ENCODE measurements at places on chromosomes 1 and 21. TPM values are rescaled to one million over a fixed set of nuclear protein-coding genes. Genes with fewer than 3 reads are reported as not detected.

Gene SYPL2
- polyA plus RNA-seq: not detected

Gene CLCA1
- polyA plus RNA-seq: not detected

Gene MAP1LC3C
- polyA plus RNA-seq: not detected

Gene LPGAT1
- 43.4 TPM for polyA plus RNA-seq

Gene CELA3A
- polyA plus RNA-seq: not detected

Gene FLG2
- polyA plus RNA-seq: not detected

Gene ILDR2
- not detected for polyA plus RNA-seq

Gene GBP6
- polyA plus RNA-seq: not detected

DNA sequence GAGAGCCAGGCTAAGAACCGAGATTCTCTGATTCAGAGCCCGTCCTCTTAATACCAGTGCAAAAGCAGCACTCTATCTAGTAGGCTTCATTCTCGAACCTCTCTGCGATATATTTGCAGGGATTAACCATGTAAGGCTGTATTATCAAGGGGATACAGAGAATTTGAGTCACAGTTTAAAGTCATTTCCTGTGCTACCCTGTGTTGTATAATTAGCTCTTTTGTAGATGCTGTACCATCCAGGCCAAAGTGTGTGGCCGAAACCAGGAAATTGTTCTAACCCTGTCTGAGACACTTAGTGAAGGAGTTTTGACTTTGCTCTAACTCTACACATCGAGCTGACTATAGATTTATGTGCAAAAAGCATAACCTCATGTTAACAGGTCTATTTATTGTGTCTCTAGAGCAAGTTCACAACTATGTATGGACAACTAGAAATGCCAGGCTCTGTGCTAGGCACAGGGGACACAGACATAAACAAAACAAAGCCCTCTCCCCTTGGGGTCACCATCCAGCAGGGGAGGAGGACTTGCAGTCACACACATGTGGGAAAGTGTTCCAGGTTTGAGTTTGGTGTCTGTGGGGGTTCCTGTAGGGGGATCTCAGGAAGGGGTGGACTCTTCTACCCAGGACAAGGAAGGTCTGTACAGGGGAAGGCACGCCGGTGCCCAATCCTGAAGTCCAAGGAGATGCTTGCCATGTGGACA is 182.2 kb downstream of the DHRS3 start:
- peak; percentile 7 for DNase-seq

DNA sequence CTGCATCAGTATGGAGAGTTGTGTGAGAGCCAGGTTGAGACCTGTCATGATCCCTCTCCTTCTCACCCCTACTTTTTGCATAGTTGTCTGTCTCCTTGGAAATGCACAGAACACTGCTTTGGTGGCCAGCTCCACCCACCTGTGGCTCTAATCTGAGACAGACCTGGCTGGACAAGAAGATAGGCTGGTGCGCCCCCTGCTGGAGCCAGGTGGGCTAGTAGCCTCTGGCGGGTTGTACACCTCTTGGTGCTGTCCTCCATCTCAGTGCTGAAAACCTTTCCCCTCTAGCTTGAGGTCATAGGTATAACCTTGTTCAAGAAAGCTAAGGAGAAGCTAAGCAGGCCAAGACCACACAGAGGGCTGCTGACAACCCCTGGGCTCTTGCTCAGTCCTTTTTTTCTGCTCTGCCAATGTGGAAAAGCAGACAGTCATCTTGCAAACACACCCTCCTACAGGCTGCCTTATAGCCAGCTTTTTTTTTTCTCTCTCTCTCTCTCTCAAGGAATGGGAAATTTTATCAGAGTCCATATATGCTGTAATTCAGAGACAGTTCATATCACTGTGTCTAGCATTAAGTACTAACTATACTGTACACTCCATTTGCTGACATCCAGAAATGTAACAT is 58.8 kb upstream of the SPATA6 start:
- no peak for DNase-seq

DNA sequence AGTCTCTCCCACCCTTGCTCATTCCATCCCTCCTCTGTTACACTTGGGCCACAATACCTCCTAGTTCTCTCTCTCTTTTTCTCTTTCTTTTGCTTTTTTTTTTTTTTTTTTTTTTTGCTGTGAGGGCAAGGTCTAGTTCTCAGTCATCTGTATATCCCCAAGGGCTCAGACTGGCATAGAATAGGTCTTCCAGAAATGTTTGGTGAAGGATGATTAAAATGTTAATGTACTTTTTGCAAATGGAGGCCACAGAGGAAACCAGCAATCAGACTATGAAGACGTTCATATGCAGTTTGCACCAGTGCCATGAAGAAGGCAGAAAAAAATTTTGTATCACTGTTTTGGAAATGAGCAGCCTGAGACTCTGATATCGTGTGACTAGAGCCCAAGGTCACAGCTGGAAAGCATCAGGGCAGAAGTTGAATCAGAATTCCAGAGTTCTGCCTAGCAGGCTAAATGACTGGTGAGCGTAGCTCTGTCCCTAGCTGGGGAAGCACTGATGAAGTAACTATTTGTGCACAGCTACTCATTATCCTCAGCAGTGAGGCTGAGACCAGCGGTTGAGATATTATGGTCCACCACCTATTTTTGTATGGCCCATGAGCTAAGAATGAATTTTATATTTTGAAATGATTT is 186.5 kb downstream of the TGFBR3 start:
- no peak for DNase-seq

GRCh38 chr1:116983678-116984077 is 17.9 kb upstream of the CD101 start:
- no peak for DNase-seq

- no peak for DNase-seq
Measured at GRCh38 chr1:65670518-65670917, 122.2 kb upstream of the PDE4B start.

DNA sequence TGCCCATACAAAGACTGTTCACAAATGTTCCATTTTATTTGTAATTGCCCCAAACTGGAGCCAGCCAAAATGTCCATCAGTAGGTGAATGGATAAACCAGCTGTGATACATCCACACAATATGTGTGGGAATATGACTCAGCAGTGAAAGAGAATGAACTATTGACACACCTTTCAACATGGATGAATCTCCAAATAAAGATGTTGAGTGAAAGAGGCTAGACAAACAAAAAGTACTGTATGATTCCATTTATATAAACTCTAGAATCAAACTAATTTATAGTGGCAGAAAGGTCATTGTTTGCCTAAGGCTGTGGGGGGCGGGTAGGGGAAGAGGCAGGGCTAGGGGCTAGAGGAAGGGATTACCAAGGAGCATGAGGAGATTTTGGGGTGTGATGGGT is 4.5 kb downstream of the DHCR24 start:
- DNase-seq: no peak

DNA sequence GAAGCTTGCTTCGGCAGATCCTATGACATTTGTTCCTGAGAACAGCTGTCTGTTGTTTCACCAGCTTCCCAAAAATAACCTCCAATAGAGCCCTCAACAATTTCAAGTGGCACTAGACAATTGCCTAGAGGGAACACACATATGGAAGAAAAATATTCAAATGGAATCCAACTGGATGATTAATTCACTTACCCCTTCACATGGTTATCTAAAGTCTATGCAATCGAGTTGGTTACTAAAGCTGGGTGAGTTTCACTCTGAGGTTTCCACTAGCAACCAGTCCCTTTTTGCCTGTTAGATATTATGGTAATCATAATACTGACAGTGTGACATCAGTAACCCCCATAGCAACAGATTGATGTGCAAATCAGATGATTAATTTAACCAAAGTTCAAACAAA is at the start of gene LEMD1:
LEMD1 (minus strand) TSS at position 259 of the 400 bp plus-strand sequence. CDS start 1,520 bp downstream, outside the sequence.
- DNase-seq: no peak

- DNase-seq: no peak
Measured at GRCh38 chr1:150065184-150065871, 2.2 kb upstream of the VPS45 start.

- no peak for DNase-seq
Measured at GRCh38 chr1:62423580-62424242, 13.1 kb upstream of the USP1 start.

- no peak for DNase-seq
Measured at GRCh38 chr1:3027611-3028371, 6.5 kb downstream of the ACTRT2 start.

DNA sequence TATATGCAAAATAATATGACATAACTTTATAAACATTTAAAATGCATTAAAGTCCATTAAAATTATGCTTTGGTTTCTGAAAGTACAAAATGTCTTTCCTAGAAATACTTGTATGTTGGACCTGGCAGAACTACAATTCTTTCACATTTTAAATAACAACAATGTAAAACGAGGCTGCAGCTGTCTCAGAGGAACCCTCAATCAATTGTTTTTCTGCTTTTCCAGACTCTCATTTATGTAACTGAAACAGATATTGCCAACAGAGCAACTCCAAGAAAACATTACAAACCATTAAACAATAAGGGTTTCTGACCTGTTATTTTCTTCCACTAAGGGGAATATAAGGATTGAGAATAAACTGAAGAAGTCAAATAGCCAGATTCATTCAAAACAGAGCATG is 1193.4 kb downstream of the NCAM2 start:
- DNase-seq: no peak

- DNase-seq: no peak
Measured at GRCh38 chr1:226118357-226118756, 55.8 kb downstream of the H3-3A start.

DNA sequence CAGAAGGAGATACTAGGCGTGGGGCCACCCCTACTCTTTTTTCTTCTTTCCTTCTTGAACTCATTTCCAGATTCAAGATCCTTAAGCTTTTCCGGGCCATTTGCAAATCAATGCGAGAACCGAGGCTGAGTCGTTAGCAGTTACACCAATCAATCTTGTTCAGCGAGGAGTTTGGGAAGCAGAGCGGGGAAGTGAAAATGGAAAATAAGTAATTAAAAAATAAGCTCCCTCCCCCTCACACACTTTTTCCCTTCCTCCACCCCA is 1.7 kb upstream of the NEGR1 start:
- DNase-seq: no peak

- peak; percentile 55 for DNase-seq
Measured at GRCh38 chr1:20100632-20101355, 18.5 kb downstream of the PLA2G2D start.

DNA sequence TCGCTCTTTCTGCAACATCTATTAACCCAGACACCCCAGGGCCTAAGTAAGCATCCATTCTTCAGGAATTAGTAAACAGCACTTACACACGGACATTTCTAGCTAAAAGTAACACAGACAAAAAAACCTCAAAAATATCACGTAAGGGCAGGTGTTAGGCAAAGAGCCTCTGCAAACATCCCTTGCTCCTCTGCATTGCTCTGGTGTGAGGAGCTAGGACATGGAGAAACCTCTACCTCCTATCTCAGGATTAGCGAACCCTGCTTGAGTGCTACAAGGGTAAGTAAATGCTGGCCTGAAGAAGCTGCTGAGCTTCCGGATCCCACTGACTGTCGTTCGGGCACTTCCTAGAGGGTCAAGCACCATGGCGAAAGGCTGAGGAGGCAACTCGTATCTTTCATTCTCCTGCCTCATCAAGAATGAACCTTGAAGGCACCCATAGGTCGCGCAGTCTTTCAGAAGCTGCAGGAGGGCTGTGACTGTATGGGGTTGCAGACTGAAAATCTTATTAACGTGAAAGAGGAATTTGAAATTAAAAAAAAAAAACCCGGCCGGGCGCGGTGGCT is 2.1 kb downstream of the PTGER3 start:
- no peak for DNase-seq

- DNase-seq: no peak
Measured at GRCh38 chr21:38139380-38140168, 117.2 kb upstream of the KCNJ15 start.

DNA sequence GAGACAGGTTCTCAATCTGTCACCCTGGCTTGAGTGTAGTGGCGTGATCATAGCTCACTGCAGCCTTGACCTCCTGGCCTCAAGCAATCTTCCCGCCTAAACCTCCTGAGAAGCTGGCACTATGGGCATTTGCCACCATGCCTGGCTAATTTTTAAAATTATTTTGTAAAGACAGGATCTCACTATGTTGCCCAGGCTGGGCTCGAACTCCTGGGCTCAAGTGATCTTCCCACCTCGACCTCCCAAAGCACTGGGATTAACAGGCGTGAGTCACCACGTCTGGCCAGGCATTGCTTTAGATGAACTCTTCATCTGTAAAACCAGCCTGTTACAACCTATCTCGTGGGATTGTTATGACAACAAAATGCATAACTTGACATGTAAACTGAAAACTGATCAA is 2.4 kb downstream of the COA6 start:
- DNase-seq: no peak

GRCh38 chr1:178684542-178685000 is 40.5 kb upstream of the RALGPS2 start:
- no peak for DNase-seq

- DNase-seq: no peak
Measured at GRCh38 chr1:34779526-34779925, 1.5 kb upstream of the GJB3 start.

DNA sequence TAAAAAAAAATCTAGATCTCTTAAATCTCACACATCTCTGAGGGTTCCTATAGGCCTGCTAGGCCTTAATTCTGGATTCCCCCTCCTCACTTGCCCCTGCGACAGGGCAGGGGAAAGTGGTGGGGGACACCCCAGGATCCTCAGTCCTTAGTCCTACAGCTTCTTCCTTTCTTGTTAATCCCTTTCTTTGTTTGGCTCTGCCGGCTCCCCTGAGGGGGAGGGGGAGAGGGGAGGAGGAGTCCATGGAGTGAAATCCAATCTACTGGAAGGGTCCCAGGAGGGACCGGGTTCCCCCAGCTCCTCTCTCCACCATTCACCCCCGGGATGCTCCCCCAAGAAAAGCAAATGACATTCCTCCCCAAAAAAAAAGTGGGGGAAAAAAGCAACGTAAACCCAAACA is 8.5 kb downstream of the MEX3A start:
- DNase-seq: no peak
